ENCODE measurements at places on chromosomes 11 and 22. TPM values are rescaled to one million over a fixed set of nuclear protein-coding genes. Genes with fewer than 3 reads are reported as not detected.
A peak's percentile ranks its signal among the peaks of the same experiment; 100 is the strongest.

DNA sequence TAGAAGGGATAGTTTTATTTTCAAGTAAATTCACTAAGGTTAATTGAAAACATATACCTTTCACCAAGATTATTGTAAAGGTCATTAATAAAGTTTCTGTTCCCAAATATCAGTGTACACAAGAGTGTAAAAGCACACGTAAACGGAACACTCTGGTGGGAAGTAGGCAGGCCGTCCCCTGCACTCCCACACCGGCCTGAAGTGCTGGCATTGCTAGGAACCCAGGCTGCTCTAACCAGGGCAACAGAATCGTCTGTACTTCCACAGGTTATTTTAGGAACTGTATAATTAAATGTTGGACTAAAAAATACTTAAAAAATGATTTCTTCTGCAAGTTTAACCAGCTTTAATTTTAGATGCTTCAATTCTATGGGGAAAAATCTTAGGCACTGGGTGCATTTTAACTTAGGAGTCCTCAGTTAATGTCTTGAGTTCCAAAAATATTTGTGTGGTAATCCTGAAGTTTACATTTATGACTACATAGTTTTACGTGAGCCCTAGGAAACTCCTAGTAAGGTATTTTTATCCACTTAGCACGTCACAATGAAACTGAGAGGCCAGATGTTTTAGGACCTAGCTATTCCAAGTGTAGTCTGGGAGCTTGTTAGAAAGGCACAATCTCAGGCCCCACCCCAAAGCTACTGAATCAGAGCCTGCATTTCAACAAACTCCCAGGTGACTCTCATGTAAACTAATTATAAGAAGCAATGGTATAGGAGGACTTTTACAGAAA lies 31.2 kb downstream of the KMT5B start:
- no peaks in the 10 kb centered on the region for H3K27me3 ChIP-seq
- H3K4me1 ChIP-seq: no peaks in the 10 kb centered on the region
- no peak overlapping the region for H3K4me3 ChIP-seq
- peaks cover 26% of the 10 kb centered on the region for H3K36me3 ChIP-seq

GRCh38 chr11:74644081-74644480 lies 51.7 kb downstream of the POLD3 start:
- DNase-seq: no peak
- H3K36me3 ChIP-seq: peaks cover 42% of the 10 kb centered on the region
- peak overlapping the region; percentile 55 for H3K27ac ChIP-seq
- no peaks in the 10 kb centered on the region for H3K27me3 ChIP-seq
- H3K4me3 ChIP-seq: no peak overlapping the region
- peaks cover 23% of the 10 kb centered on the region for H3K4me1 ChIP-seq

TRIM48 gene
- total RNA-seq: not detected

SPI1 gene
- total RNA-seq: 8.4 TPM

DNA sequence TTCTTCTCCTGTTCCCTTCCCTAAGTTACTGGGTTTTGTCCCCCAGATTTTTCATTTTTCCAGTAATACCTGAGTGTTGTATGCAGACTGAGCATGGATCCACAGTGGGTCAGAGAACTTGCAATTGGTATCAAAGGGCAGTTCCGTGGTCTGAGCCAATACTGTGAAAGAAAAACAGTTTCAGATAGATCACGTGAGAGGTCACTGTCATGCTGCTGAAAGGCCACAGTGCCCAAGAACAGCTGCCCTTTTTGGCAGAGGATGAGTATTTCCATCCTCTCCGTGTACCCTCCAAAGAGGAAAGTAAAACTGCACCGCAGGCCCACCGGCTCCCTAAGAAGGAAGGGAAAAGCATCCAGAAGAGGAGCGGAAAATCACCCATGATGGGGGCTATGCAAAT lies 73.0 kb upstream of the TBCEL start:
- no peak for DNase-seq
- peaks cover 6% of the 10 kb centered on the region for H3K4me1 ChIP-seq
- H3K4me3 ChIP-seq: no peak overlapping the region

GRCh38 chr11:117639601-117640000 lies 157.4 kb downstream of the DSCAML1 start:
- DNase-seq: no peak
- H3K4me3 ChIP-seq: no peak overlapping the region

PLA2G6 gene
- 30.0 TPM for total RNA-seq

CCDC116 gene
- total RNA-seq: not detected

DNA sequence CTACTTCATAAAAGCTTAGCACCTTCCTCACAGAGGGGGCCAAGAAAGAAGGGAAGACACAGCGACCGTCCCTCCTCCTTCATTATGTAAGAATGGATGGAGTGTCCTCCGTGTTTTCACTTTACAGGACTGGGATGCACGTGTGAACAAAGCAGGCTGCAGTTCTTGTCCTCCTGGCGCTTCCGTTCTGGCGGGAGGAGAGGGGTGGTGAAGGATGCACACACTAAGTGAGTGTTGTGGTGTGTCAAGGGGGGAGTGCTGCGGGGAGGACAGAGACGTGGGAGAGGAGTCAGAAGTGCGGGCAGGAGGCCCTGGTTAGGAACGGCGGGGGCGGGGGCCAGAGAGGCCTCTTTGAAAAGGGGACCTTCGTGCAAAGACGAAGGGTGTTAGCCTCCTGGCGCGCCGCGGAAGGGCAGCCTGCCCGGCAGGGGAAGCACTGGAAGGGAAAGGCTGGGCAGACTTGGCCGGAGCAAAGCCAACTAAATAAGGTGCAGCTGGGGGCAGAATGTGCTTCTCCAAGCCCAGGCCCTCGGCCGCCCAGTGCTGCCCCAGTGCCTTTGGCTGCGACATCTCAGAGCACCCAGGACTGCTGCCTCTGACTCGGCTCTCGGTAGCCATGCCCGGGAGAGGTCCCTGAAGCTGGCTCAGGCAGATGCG lies 27.0 kb upstream of the IGSF9B start:
- no peaks in the 10 kb centered on the region for H3K36me3 ChIP-seq
- no peak overlapping the region for H3K4me3 ChIP-seq
- H3K27ac ChIP-seq: no peak overlapping the region
- no peaks in the 10 kb centered on the region for H3K4me1 ChIP-seq

STX5 gene
- total RNA-seq: 37.4 TPM

SH3BP1 gene
- 135 TPM for total RNA-seq

DNA sequence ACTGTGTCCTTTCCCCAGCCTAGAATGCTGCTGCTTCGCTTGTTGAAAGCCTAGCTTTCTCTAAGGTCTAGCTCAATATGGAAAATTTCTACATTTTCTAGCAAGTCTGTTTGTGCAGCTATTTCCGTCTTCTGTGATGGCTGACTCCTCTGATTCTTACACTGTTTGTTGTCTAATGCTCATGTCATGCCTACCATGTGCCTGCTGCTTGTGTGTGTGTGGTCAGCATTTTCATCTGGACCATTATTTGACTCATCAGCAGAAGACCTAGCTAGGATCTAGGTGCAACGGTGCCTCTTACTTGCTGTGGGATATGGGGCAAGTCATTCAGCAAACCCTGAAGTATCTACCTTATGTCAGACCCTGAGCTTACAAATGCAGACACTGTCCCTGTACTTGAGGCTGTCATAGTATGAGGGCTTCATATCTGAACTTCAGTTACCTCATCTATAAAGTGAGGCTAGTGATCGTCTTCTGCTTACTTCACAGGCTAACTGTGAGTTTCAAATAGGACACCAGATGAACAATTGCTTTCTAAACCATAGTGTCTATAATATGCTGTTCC lies 86.5 kb upstream of the MYO18B start:
- no peaks in the 10 kb centered on the region for H3K4me1 ChIP-seq
- H3K36me3 ChIP-seq: no peaks in the 10 kb centered on the region
- no peak overlapping the region for H3K27ac ChIP-seq
- no peaks in the 10 kb centered on the region for H3K27me3 ChIP-seq
- H3K4me3 ChIP-seq: no peak overlapping the region
- no peak for DNase-seq

DNA sequence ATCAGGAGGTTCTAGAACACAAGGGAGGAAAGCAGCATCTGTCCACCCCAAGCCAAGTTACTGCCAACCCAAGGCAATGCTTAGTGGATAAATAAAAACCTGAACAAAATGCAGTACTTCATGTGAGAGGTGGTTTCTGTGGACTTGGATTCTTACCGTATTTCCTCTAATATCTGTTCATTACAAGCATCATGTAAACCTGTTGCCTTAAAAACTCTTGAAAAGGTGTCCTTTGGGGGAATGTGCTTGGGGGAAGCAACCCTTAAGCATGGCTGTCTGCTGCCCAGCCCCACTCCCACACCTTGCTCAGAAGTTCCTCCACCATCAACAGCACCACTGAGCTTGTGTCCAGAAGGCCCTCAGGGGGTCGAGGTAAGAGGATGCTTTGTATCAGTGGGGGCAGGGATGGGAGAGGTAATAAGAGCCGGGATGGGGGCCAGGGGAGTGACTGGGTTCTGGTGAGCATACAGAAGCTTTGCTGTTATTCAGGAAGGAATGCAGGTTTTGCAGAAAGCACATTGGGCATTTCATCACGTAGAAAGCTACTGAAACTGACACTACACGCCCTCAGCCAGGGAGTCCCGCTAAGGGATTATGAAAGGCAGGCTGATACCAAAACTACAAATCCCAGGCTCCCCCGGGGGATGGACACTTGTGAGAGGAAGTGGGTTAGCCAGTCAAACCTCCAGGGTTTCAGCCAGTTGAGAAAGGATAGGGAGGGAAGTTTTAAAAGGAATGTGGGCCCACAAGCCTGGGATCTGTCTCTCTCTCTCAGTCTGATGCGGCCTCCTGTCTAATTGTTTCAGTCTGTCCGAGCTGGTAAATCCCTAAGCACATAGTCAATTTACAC lies 52.0 kb downstream of the KCNJ1 start:
- peaks cover 7% of the 10 kb centered on the region for H3K36me3 ChIP-seq
- no peak overlapping the region for H3K27ac ChIP-seq
- H3K4me3 ChIP-seq: no peak overlapping the region
- no peaks in the 10 kb centered on the region for H3K27me3 ChIP-seq
- DNase-seq: no peak

DNA sequence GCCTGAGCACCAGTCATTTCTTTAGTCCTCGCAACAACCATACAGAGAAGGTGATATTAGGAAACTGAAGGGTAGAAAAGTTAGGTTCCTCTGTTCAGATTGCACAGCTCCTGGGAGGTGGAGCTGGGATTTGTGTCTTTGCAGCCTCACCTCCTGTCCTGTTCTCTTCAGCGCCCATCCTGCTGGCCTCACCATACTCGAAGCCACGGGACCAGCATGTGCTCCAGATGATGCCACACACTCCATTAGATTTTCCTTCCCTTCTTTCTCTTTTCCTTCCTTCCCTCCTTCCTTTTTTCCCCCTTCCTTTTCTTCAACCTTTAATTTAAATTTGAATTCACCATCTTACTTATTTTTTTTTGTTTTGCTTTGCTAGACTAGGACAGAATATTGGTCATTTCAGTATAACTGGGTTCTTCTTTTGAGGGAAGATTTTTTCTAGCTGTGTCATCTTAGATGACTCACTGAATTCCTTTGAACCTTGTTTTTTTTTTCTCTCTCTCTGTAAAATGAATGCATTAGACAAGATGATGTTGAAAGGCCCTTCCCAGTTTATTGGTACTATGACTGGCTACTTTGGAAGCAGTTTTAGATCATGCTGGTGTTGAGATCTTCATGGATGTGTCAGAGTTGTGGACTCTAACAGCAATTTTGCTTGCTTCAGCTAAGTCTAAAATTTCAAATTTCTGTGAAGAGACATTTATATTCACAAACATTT lies 662.5 kb upstream of the TENM4 start:
- no peaks in the 10 kb centered on the region for H3K4me1 ChIP-seq
- no peak for DNase-seq
- no peak overlapping the region for H3K4me3 ChIP-seq
- no peaks in the 10 kb centered on the region for H3K36me3 ChIP-seq

DNA sequence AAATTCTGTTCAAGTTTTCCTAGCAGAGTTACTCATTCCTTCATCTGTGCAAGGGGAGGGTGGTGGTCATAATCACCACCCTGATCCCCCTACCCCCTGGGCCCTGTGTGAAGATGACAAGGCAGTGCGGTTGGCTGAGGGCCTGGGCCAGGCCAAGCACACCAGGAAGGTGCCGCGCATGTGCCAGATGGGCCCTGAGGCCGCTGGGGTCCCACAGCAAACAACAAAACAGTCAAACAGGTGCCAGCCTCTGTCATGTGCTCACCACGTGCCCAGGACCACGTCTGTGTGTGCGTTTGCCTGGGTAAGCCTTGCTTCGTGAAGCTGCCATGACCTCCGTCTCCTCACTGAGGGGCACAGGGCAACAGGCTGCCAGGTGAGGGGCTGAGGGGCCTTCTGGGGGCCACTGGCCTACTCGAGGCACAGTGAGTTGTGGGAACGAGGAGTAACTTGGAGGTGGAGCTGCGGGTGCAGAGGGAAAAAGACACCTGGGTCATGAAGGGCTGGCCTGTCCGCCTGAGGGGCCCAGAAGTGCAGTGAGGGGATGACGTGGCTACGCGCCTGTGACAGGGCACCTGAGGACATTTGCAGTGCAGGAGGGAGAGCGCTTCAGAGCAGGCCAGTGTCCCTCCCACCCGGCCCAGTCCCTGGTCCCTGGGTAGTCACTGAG lies 25.8 kb downstream of the RSPH14 start:
- H3K27me3 ChIP-seq: no peaks in the 10 kb centered on the region
- DNase-seq: no peak
- H3K4me3 ChIP-seq: no peak overlapping the region
- peak overlapping the region; percentile 2 for H3K27ac ChIP-seq

PTGDR2 gene
- total RNA-seq: not detected

GRCh38 chr11:16880184-16880801 lies 133.9 kb downstream of the PLEKHA7 start:
- no peaks in the 10 kb centered on the region for H3K27me3 ChIP-seq
- peak overlapping the region; percentile 68 for H3K27ac ChIP-seq
- H3K36me3 ChIP-seq: no peaks in the 10 kb centered on the region
- DNase-seq: no peak
- H3K4me3 ChIP-seq: no peak overlapping the region
- peaks cover 53% of the 10 kb centered on the region for H3K4me1 ChIP-seq

- H3K27ac ChIP-seq: no peak overlapping the region
- peaks cover 29% of the 10 kb centered on the region for H3K27me3 ChIP-seq
- no peaks in the 10 kb centered on the region for H3K36me3 ChIP-seq
These were observed 84.9 kb downstream of the WNT7B start for GRCh38 chr22:45891996-45892621.

DNA sequence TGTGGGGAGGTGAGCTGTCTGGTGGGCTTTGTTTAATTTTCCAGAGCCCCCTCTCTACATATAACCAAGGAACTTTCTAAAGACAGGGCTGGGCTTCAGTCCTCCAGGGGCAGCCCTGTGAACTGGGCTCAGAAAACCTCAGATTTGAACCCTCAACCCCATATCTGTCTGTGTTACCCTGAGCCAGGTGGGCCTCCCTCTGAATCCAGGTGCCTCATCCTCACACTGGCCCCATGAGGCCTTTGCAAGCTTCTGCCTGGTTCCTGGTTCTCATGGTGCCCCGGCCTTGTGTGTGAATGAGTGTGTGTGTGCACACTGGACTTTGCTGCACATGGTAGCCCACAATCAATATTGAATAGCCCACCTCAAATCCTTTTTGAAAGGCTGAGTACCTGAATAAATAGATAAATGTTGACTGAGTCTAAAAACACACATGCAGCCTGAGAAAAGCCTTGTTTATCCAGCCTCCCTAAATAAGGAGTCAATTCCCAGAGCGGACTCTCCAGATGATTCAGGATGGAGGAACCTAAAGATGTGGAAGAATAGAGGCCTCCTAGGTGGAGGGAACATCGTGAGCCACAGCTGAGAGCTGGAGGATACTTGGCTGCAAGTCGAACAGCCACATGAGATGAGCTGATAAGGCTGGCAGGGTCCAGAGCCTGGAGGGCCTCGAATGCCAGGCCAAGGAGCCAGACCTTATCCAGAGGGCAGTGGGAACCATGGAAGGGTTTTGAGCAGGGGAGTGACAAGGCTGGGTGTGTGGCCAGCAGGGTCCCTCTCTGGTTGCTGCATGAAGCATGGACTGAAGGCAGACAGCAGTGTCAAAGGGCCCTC lies 28.1 kb upstream of the P2RY2 start:
- H3K36me3 ChIP-seq: no peaks in the 10 kb centered on the region
- H3K27me3 ChIP-seq: no peaks in the 10 kb centered on the region
- peak; percentile 18 for DNase-seq

KRTAP5-10 gene
- total RNA-seq: not detected

GRCh38 chr11:63240791-63241379 lies 2.5 kb downstream of the SLC22A25 start:
- H3K4me3 ChIP-seq: no peak overlapping the region
- H3K27me3 ChIP-seq: no peaks in the 10 kb centered on the region
- no peak overlapping the region for H3K27ac ChIP-seq

Measured in stomach (tissue), 19 donors.